ENCODE measurements at places on chromosomes 4 and X.

DNA sequence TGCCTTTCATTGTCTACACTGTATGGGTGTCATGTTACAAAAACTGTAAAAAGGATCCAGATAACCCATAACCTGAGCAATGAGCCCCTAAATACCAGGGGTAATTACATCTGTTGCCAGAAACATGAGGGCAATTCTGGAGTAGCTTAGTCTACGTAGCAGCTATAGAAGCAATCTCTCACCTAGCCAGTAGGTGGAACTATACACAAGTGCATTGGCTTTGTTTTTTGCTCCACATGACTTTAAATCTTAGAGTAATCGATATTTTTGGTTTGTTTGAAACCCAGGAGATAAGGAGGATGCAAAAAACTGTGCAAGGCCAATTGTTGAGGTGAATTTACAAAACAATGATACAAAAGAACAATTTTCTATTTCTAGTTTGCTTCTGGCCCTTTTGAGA is 57.5 kb downstream of the GPR82 start:
- DNase-seq, result no peak

DNA sequence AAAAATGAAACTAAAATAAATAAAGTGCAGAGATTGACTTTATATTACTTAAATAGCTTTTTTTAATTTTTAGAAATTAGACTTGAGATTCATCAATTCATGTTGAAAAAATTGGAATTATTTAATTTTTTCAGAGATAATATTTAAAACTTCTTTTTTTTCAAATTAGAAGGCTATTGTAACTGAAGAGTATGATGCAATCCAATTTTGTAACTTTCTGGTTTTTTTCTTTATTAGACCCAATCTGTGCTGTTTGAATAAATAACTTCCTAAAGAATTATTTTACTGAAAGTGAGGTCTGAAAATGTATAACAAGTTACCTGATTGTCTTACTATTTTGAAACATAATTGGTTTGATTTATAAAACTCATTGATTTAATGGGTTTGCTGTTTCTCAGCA is 200.9 kb downstream of the MAD2L1 start:
- no peak for DNase-seq

DNA sequence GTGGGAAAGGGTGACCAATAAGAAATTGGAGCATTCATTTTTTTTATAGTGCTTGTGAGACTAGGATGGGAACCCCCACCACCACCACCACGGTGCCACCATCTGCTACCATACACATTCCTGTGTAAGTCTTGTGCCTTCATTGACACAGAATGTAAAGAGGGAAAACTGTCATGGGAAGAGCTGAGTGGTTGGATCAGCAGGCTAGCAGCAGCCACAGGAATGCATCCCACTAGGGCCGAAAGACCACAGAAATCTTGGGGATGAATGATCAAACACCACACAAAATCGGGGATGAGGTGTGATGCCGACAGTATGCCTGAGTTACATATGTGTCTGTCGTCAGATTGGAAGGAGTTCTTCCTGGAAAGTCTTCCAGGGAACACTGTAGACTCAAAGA is 69.2 kb downstream of the SRPX start:
- no peak for DNase-seq

DNA sequence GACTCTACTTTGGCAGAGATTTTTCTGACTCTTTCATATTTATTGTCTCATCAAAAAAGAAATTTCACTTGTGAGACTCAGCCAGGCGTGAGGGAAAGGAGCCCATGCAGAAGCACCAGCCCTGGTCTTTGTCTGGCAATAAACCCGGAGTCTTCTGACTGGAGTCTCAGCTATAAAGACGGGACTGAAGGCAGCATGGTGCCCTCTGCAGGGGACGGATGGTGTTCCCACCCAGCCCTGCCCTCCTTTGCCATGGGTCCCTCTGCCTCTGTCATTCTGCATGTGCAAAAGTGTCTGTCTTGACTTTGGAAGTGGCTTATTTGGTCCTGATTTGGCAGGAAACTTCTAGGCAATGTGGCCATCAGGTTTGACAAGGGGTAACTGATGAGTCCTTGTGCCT is 14.2 kb downstream of the ZNF185 start:
- no peak for DNase-seq
